ENCODE measurements at places on chromosomes 12 and 14. TPM values are rescaled to one million over a fixed set of nuclear protein-coding genes. Genes with fewer than 3 reads are reported as not detected.

The RNF212B gene
- total RNA-seq = not detected

The KRT72 gene
- not detected for total RNA-seq

The OTX2 gene
- not detected for total RNA-seq

The OTOGL gene
- not detected for total RNA-seq

The GPR132 gene
- total RNA-seq = 0.38 TPM

The GALNT16 gene
- total RNA-seq = 0.89 TPM

The GPR162 gene
- 3.7 TPM for total RNA-seq

The CLEC7A gene
- not detected for total RNA-seq

The ZDHHC17 gene
- total RNA-seq = 19.3 TPM

The SCN8A gene
- total RNA-seq = 1.6 TPM

Data from mesangial cell (primary cell).